ENCODE measurements at places on chromosomes 7 and 10.
A peak's percentile ranks its signal among the peaks of the same experiment; 100 is the strongest.

DNA sequence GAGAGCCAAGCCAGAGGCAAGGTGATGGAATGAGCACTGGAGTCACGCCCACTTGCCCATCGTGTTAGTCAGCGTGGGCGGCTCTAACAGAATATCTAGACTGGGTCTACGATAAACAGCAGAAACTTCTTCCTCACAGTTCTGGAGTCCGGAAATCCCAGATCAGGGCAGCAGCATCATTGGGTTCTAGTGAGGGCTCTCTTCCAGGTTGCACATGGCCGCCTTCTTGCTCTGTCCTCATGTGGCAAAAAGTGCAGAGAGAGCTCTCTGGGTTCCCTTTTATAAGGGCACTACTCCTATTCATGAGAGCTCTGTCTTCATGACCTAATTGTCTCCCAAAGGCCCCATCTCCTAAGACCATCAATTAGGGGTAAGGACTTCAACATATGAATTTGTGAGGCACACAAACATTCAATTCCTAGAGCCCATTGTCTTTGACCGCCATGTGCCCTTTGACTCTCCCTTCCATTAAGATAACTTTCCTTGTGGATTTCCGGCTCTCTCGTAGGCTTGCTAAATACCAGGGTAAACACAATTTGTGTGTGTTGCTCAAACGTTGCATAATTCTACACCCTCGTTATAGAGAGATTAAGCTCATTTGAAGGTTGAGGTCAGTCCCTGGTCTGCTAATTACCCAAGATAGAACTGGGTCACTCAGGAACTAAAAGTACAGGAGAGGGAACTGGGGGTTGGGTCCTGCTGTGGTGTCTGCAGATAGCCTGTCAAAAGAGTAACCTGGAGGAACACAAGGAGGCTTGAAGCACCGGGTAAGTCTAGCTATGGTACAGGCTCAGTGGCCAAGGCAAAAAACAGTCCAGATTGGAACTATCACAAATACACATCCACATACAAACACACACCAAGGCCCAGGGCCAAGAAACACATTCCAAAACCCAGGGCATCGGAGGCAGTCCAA is 28.7 kb upstream of the USP6NL start:
- no peak for DNase-seq

DNA sequence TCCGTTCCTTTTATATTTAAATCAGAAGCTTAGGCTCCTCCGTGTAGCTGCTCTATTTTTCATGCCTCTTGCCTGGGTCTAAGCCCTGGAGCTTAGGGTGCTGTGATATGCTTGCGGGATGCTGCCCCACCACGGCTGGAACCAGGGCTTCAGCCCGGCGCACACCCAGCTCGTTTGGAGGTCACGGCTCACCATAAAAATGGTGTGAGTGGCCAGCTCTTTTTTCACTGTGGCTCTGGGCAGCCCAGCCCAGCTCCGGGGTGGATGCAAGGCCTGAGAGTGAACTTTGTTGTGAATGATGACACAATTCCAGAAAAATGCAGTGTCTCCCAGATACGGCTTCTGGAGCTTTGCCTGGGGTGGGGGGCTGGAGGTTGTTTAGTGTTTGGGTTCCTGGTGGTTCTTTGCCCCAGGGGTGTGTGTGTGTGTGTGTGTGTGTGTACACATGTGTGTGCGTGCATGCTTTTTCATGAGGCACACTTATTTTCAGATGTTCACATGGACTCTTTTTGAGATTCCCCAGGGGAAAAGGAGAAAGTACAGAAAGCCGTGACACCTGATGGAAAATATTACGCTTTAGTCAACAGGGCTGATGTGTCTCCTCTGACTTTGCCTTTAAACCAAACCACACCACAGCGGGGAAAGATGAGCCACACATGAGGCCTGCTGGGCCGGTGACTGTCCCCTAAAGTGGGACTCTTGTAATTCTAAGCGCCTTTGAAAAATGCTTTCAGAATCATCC is 46.2 kb downstream of the GRK5 start:
- peak; percentile 33 for DNase-seq

DNA sequence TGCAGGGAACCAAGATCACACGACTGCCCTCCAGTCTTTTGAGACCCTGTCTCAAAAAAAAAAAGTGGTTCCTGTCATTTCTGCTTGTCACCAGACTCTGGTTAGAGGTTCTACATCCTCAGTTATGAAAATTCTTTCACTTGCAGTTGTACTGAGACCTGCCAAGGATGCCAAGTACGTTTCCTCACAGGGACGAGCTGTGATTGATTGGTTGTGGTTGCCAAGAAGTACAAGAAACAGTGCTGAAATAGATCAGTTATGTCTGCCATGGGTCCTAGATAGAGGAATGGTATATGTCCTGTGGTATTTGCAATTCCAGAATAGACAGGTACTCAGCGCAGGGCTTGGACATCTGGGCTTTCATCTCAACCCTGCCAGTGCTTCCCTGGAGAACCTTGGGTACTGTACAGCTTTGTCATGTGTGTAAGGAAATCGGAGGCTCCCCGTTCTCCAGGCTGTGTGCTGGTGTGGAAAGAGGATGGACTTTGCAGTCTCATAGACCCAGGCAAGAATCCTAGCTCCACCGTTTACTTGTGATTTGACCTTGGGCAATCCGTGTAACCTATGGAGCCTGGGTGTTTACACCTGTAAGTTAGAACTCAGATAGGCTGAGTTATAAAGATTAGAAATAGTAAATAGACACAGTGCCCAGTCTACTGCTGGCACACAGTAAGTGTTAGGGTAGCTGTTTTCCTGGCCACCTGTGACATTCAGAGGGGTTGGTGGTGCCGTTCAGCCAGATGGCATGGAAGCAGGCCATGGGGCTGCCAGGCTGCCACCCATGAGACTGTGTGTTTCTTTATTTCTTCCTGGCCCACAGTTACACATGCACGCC is 53.0 kb downstream of the COL13A1 start:
- DNase-seq, result no peak

DNA sequence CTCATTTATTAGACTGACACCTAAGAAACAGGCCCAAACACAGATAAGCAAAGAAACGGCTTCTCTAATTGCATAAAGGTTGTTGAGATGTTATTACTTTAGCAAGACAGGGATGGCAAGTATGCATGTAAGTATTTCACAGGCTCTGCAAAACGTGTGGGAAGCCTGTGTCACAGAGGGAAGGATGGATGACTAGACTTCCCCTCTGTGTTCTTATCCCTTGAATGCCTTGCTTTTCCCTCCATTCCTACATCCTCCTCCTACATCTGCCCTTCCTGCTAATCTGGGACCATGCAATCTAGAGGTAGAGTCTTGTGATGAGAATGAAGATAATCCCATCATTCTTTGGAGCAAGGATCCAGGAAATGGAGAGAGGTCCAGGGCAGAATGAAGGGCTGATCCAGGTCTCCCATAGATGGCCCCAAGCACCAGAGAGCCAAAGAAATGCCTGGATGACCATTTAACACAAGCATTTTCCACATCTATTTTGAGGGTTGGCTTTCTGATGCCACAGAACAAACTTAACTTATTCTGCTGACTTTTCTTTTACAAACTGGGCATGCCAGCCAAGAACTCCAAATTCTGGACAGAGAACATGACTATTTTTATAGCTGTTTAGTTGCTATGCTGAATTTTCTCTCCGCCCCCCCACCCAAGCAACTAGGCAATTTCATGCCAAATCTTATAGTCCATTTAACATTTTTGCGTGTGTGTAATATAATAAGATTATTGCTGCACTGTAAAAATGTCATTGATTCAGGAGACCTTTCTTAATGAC is 48.1 kb downstream of the NRP1 start:
- no peak for DNase-seq

DNA sequence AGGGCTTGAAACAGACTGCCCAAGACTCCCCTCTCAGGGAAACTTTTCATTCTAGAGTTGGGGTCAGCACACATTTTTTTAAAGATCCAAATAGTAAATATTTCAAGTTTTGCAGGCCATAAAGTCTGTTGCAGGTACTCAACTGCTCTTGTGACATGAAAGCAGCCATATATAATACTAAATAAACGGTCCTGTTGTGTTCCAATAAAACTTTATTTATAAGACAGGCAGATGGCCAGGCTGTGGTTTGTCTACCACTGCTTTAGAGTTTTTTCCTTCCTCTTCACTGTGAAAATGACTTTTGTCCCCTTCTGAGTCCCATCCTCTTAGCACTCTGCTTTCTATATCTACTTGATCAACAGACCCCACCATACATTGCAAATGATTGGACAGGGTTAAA is 40.5 kb upstream of the TM9SF3 start:
- no peak for DNase-seq

- no peak for DNase-seq
Observed at GRCh38 chr7:48728799-48729198, 195.5 kb upstream of the CDC14C start.

- no peak for DNase-seq
Observed at GRCh38 chr7:130363026-130363847, 17.1 kb upstream of the CPA1 start.

DNA sequence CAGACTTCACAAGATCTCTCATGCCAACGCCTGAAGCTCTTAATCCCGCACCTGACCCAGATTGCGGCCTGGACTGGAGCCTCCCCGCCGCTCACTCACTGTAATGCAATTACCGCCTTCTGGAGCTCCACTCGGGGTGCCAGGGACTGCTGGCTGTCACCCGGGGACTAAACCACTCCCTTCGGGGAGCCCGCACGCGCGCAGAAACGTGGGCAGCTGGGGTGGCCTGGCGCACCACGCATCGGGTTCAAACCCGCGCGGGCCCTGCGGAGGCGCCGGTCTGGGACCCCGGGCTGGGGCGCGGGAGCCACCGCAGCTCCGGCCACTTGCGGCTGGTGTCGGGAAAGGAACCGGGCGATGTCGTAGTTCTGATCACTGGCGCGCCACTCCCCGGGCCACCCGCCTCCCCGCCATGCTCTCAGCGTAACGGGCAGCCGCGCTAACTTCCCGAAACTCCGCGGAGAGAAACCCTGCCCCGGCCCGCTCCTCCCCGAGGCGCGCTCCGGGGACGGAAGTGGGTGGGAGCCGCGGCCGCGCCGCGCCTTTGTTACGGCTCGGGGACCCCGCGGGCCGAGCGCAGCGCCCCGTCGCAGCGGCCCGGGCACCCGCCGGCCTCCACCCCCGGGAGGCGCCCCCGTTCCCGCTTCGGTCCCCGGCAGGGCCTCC is 100.3 kb upstream of the SVIL start:
- peak; percentile 63 for DNase-seq

DNA sequence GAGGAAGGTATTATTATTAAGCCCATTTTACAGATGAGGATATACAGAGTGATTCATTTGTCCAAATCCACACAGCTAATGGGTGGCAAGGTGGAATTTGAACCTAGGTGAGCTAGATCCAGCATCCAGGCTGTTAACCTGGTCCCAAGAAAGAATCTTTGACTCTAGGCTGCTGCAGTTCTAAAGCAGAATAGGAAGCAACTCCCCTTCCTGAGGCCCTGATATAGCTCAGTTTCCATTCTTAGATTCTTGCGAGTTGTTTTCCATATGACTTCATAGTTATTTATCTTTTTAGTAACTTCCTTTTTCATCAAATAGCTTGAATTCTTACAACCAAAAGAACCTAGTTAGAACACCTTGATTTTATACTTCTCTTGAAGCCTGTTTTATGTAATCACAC is 24.1 kb upstream of the ZC3HAV1L start:
- no peak for DNase-seq

DNA sequence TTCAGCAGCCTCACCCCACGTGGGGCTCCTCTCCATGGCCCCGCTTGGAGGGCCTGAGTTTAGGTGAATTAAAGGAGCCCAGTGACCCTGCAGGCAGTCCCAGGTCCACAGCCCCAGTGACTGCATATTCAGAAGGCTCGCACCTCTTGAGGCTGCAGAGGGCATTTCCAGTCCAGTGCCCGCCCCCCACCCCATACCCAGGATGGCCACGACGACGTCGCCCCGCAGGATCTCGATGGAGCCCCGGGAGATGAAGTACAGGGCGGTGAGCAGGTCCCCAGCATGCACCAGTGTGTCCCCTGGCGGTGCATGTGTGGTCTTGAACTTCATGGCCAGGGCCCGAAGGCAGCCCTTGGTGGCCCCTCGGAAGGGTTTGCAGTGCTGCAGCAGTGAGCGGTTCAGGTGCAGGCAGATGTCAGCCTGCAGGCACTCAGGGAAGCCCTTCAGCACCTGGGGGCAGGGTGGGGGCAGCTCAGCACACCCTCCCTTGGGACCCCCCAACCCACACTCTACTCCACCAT is 28.1 kb downstream of the KCNH2 start:
- DNase-seq, result peak; percentile 11

DNA sequence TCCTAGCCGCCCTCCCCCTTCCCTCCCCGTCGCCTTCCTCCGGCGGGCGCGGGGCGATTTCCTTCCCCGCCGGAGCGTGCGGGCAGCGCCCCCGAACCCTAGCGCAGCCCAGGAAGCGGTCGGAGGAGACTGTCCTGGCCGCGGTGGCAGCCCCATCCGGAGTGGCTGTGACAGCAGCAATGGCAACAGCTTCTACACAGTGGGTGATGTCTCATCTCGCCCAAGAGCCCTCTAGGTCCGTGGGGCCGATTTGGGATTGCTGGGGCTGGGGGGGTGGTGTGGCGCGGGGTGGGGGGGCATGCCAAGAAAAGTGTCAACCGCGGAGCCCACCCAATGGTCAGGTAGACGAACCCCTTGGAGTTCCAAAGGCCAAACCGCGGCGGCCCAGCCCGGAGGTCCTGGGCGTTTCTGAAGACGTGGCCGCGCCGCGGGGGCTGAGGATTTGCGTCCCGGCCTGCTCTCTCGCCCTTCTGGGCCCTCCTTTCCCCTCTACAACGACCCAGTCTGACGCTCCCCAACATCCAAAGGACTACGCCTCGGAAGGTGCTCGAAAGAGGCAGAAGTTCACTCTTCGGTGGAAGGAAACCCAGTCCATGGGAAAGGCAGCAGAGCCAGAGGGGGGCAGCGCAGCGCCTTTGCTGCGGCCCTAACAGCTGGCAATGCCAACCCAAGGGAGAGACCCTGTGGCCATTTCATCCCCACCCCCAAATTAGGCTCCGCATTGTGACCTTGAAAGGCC is 603 bp upstream of the TWIST1 start:
- no peak for DNase-seq

DNA sequence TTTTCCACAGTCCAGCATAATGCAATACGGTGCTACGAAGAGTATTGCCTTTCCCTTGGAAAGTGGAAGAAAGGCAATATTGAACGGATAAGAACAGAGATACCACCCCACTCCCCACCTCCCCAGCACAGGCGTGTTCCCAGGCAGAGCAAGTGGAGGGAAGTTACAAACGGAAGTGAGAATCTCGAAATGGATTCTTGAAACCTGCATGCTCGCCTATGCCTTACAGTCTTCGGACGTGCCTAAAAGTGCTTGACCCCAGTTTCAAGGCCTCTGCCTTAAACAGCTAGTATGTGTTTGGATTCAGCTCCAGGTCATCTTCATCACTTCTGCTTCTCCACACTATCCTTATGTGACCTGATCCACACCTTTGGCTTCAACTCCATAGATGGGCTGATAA is 35.0 kb upstream of the USP6NL start:
- no peak for DNase-seq

DNA sequence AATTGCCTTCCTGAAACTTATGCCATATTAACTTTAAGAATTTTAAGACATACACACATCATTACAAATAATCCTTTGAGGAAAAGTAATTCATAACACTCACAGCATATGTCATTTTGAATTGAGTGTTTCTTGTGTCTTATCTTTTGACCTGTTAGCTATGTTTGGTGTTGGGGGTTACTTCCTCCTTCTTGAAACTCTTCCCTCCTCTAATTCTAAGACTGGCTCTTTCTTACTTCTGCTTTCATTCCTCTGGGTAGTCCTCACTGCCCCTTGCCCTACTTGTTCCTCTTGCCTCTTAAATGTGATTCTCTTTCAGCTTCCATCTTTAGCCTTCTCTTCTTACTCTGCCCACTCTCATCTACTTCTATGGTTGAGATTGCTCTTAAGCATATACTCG is 28.3 kb upstream of the PIP4K2A start:
- DNase-seq, result no peak

GRCh38 chr7:36514289-36515243 is 124.9 kb downstream of the ANLN start:
- no peak for DNase-seq
